ENCODE measurements at places on chromosomes 7 and 10.

DNA sequence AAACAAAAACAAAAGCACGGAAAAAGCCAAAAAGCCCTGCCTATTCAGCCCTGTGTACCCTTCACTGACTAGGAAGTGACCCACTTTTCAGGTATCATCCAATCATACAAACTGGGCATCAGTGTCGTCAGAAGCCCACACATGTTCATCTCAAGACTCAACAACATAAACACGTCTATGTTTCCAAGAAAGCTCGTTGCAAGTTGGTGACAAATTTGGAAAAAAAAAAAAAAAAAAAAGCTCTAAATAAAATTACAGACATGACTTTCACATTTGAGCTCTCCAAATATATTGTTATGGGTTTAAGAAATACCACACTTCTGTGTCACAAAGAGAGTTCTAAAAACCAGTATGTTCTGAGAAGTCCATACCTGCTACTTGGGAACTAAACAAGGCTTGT lies 204.7 kb upstream of the KLF14 start:
- no peak for DNase-seq

GRCh38 chr7:78002021-78002420 lies 203.4 kb downstream of the PHTF2 start:
- DNase-seq = no peak

- DNase-seq = no peak
These were observed 104.2 kb downstream of the ADK start for GRCh38 chr10:74255214-74255613.

GRCh38 chr7:1708596-1709251 lies 38.6 kb downstream of the ELFN1 start:
- no peak for DNase-seq

DNA sequence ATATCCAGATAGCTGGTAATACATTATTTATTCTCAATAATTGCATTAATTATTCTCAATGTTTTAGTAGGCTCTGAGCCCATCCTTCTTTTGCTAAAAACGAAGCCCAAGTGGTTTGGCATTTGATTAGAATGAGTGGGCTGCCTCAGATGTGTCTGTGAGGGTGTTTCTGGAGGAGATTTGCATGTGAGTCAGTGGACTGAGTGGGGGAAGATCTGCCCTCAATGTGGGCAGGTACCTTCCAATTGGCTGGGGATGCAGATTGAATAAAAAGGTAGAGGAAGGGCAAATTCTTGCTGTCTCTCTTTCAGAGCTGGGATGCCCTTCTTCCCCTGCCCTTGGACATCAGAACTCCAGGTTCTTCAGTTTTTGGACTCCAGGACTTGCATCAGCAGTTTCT lies 290.6 kb upstream of the SMIM30 start:
- no peak for DNase-seq

- DNase-seq = no peak
These were observed 11.4 kb downstream of the ATG9B start for GRCh38 chr7:151012911-151013347.

DNA sequence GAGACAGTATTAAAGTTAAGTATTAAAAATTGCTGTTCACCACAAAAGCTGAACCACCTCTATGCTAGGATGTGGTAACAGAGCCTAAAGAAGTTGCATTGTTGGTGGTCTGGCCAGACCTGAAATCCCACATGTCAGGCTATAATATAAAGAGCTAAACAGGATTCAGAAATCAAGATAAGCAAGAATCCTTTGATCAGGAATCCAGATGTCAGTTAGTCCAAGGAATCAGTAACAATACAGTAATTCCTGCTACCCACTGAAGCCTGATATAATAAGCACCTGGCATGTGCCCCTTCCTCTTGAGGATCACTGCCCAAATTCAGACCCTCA lies 48.9 kb downstream of the ZNF277 start:
- DNase-seq = no peak

DNA sequence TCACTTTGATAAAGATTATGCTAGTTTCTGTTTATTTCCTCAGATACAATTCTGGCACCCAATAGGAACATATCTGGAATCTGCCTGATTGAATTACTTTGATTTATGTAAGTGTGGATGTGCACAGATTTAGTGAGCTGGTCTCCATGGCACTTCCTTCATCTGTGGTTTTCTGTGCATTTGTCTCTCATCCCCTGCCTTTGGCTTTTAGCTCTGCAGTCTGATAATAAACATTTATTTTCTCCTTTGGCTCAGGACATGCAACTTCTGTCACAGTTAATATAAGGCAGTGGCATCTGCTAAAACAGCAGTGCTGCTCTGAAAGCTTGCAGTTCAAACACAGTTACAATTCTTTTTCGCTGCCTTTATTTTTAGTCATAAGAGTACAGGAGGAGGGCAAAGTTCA lies 273.7 kb upstream of the CHRM2 start:
- no peak for DNase-seq

GRCh38 chr10:16559236-16559773 lies 37.6 kb upstream of the C1QL3 start:
- no peak for DNase-seq

GRCh38 chr7:45324683-45325237 lies 167.2 kb downstream of the RAMP3 start:
- no peak for DNase-seq

- no peak for DNase-seq
These were observed 16.7 kb downstream of the GPRIN2 start for GRCh38 chr10:46539596-46540411.

DNA sequence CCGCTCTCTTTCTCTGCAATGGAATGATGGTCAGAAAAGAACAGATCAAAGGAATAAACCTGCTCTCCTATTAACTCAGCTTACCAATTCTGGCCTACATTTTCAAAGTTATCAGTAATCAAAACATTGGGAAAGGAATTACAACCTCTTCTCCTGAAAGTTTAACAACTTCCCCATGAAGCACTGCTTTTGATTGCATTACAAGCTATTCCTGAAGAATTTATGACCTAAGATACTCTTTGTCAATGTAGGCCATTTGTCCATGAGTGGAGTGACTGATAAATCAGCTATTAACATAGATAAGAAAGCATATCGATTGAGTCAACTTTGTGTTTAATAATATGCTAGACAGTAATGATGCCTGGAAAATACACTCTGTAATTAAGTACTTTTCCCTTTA lies 271.7 kb upstream of the C7orf33 start:
- no peak for DNase-seq

GRCh38 chr10:62341419-62341818 lies 32.8 kb upstream of the ZNF365 start:
- no peak for DNase-seq

DNA sequence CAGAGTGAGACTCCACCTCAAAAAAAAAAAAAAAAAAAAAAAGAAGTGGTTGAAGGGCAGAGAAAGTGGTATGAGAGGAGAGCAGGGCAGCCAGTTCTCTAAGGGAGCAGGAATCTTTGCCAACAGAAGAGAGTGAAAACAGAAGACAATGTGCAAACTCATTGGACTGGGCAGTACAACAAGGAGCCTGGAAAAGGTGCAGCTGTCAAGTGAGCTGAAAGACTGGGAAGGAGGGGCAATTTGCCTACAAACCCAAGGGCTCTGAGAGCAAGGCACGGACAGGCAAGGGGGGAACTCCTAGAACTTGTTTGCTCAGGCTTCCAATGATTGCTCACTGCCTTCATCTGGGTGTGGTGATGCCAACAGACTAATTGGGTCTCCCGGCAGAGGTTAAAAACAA lies 9.5 kb downstream of the ACTR1A start:
- no peak for DNase-seq

DNA sequence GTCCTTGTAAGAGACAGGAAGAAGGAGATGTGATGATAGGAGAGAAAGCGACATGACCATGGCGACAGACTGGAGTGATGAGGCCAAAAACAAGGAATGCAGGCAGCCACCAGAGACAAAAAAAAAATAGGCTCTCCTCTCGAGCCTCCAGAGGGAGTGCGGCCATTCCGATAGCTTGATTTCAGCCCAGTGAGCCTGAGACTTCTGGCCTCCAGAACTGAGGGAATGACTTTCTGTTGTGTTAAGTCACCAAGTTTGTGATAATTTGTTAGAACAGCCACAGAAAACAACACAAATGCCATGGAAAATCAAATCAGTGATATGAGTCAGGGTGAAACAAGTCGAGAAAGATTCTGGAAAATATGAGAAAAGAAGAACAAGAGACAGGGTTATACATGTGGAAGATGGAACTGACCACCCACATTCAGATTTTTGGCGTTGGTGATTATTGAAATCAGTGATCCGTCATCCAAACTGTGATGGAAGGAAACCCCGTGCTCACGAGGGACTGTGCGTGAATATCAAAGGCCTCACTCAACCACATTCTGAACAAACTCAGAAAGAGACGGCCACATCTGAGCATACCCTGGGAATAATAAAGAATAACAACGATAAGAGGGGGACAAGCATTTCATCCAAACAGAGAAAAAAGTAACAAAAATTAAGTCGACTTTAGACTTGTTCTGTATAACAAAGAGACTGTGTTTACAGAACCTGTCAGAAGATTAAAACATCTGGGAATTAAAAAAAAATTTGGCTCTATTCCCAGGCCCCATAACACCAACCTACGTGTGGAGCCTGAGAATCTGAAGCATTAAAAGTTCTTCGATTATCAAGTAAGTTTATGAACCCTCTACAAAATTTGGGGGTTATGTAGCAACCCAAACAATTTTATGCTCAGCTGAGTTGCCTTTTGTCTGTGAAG lies 72.1 kb downstream of the EEPD1 start:
- no peak for DNase-seq

GRCh38 chr7:7491044-7491443 lies 44.6 kb downstream of the COL28A1 start:
- DNase-seq = no peak

DNA sequence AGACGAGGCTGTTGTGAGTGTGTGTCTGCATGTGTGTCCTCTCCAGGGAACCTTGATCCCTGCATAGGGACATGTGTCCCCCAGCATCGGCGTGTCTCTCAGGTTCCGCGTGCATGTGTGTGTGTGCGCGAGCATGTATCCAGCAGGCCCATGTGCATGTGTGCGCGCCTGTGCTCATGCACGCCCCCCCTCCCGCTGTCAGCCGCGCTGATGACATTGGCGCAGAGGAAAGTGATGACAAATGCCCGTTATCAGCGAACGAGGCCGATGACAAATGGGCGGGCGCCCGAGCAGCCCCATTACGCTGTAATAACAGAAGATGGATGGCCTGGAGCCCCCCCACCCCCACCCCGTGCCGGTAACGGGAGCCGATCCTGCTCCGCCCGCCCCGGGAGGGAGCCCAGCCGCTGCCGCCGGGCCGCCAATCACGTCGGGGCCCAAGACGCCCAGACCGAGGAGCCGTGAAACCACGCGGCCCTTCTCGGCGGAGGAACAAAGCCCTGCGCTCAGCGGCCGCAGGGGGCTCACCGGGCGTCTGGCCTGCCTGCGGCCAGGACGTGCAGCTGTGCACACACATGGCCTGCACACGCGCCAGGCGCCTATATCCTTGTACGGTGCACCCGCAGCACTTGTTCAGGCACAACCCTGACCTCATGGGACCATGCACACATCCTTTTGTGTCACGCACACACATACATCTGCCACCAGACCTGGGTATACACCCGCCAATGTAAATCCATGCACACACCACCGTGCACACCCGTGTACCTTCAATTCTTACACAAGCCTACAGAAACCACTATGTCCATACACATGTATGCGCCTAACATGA lies 21.5 kb downstream of the POLL start:
- DNase-seq = no peak

GRCh38 chr7:42460933-42461332 lies 223.9 kb upstream of the GLI3 start:
- DNase-seq = no peak

GRCh38 chr10:6671976-6672375 lies 91.9 kb upstream of the PRKCQ start:
- no peak for DNase-seq
